Stimulated activated CD8-positive, alpha-beta memory T cell treated with anti-CD3 and anti-CD28 coated beads, Interleukin-12 subunit alpha, Interleukin-12 subunit beta, amount 100 ng/mL, for 4 hours (primary cell): ENCODE measurements at places on chromosomes 1 and 21.
A peak's percentile ranks its signal among the peaks of the same experiment; 100 is the strongest.

- no peak for DNase-seq
Measured at GRCh38 chr1:241675983-241676382, 23.9 kb downstream of the WDR64 start.

- no peak for DNase-seq
Measured at GRCh38 chr1:36349241-36349671, 25.8 kb upstream of the EVA1B start.

DNA sequence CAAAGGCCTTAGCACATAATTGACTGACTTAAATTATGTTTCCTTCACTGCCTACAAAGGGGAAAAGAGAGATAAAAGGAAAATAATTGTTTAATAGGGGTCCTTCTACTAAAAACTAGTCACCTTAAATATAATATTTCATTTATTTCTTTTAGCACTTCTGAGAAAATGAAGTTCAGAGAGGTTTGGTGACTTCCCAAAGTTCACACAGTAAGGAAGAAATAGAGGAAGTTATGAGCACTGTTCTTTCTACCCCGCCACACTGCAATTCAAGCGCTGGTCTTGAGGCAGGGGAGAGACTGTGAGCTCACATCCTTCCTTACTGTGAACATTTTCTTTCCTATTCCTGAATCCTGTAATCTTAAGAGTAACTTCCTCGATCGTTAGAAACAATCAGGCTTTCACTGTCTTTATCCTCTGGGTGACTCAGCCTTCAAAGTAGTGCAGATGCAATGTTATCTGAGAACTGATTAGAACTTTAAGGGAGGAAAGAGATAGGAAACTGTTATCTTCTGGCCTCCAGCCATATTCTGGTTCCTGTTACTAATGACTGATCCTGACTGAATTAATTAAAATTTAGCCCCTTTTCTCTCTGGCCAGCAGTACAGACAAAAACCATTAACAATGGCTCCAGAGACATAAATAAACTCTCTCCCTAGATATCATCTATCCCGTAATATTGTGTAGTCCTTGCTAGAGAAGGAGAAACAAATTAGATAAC lies 6.8 kb downstream of the RGS5 start:
- no peak for DNase-seq

DNA sequence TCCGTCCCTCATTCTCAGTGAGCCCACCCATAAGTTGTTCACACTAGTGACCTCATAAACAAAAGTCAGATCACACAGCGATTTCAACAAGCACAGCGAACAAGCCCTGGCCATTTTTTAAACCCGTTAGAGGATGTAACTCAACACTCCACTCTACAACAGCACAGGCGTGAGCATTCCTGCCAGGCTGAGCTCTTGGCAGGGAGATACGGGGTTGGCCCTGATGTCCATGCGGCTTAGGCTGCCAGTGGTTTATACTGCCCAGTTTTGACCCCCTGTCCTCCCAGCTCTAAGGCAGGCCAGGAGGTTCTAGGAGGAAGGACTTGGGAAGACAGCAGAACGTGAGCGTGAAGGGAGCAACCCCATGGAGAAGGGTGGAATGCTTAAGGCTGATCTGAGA lies 35.0 kb downstream of the PARP1 start:
- DNase-seq, result no peak

DNA sequence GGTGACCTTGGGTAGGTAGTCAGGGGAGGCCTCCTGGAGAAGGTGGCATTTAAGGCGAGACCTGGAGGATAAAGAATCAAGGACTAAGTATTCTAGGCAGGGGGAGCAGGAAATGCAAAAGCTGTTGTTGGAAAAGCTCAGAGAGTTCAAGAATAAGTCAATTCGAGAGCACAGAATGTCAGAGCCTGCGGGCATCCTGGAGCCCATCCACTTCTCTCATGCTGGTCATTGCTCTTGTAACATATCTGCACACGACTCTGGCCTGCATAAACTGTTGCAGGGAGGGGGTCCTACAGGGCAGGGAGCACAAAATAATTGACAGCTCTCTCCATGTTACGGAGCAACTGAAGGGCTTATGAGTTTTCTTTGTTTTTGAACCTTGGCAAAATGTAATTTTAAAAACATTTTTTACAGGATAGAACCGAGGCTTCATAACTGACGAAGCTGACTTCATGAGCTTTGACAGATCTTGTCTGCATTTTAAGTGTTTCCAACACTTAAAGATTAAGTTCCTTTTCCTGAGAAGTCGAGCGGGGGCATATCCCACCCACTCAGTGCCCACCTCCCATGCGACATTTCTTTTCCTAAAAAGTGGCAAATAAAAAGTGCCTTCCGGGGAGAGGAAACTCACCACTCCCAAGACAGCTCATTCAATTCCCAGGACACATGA lies 4.2 kb downstream of the PLA2G5 start:
- no peak for DNase-seq

GRCh38 chr1:1013105-1013921 lies at the start of gene ISG15:
Gene ISG15 (plus strand): TSS chr1:1013497. CDS start chr1:1013574, 77 bp downstream.
- DNase-seq, result peak; percentile 83

DNA sequence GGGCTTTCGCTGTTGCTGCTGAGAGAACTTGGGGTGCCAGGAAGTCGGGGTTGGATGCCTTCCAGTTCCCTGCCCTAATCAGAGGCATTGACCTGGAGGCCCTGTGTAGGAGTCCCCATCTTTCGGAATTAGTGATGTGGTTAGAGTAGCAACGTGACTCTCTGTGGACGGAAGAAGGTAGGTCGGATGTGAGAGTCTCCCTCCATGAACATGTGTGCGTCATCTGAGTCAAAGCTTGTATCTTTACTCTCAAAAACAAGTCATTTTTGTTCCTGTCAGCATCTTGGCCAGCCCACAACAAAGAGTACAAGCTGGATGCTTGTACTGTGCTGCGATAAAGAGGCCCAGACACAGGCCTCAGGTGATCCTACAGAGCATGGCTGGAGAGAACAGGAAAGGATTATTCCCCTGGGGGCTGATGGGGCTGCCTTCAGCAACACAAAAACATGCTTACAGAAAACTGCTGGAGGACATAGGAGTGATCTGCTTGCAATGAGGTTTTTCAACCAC lies 31.0 kb upstream of the IL10 start:
- DNase-seq, result peak; percentile 50

- DNase-seq, result no peak
Measured at GRCh38 chr21:42540396-42540795, 26.7 kb downstream of the SLC37A1 start.

DNA sequence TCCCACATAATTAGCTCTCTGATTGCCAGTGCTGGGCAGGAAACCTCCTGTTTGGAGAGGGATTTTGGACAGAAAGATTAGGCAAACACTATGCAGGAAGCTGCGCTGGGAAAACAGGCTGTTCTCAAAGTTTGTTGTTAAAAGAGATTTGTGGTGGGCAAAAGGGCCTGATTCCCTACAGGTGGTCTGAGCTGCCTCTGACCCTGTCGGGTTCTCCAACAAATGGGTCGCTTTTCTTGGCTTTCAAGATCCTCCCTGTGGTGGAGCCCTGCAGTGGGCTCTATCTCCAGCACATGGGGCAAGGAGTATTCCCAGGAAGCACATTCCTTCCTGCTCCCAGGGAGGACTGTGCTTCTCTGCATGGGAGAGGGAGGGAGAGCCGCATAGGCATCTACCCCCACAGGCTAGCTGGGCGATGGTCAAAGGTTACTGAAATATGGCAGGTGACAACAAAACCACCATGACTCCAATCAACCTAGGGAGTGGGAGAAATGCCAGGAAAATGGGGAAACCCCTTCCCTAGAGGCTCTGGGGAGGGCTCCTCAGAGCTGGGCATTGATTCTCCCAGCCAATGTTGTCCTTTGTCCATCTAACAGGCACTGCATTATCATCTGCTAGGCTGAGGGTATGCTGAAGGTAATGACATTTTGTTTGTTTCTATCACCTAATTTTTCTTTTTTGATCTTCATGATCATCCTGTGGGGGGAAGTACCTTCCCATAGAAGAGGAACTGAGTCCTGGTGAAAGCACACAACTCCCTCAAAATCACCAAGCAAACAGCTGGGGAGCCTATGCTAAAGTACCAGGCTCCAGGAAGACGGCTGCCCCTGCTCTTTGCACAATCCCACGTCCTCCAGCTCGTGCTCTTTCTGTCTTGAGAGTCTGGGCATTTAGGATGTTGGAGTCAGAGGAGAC lies 85.3 kb downstream of the PLXNA2 start:
- no peak for DNase-seq

DNA sequence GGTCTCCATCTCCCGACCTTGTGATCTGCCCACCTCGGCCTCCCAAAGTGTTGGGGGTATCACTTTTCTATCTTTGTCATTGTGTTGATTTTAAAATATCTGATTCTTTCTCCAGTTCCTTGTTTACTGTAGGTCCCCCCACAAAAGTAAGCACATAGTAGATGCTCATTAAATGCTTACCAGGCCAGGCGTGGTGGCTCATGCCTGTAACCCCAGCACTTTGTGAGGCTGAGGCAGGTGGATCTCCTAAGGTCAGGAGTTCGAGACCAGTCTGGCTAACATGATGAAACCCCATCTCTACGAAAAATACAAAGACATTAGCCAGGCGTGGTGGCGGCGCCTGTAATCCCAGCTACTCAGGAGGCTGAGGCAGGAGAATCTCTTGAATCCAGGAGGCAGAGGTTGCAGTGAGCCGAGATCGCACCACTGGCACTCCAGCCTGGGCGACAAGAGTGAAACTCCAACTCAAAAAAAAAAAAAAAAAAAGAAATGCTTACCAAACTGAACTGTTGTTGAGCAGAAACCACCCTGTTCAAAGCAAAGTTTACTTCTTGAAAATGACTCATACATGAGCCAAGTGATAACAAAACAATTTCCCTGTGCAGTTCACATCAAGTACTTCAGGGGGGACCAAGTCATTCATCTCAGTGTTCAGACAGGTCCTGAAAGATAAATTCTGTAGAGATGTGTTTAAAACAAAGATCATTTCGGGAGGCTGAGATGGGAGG lies 24.3 kb upstream of the NID1 start:
- DNase-seq, result no peak

DNA sequence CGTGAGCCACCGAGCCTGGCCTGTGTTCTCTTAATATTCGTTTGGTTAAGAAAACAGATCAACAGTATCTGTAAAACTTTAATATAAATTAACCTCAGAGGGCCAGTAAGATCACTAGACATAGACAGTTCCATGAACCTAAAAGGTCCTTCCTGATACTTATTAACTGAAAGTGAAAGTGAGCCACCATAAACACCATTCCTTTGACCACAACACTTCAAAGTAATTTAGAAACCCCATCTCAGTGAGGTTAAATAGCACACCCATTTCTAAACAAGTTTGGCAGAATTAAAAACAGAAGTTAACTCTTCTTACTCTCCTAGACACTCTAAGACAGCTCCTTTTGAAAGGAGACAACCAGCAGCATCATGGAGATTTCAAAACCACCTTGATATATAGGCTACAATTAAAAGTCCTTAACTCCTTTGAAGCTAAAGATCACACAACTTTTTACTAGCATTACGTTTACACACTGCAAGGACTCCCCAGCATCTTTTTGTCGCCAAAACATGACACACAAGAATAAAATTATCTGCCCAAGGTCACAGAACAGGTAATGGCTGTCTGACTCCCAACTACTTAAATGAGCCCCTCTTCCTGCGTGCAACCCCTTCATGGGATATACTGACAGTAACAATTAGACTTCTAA lies 2.2 kb downstream of the RNF19B start:
- DNase-seq, result no peak

DNA sequence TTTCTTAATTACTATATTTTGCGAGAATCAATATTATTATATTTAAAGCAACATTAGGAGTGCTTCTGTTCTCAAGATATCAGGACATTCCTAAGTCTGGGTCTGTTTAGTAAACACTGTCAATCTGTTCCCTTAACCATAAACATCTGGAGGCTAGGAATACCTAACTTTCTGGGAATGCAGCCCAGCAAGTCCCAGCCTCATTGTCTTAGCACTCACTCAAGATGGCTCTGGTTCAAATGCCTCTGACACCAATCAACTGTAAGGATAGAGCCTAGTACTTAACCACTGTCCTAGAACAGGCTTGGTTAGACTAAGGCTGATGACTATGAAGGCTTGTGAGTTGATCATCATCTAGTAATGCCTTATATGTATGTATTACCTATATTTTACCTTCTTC lies 61.5 kb downstream of the TNN start:
- DNase-seq, result no peak

- no peak for DNase-seq
Measured at GRCh38 chr1:91744953-91745639, 140.9 kb downstream of the TGFBR3 start.

- DNase-seq, result no peak
Measured at GRCh38 chr21:26070822-26071425, 99.6 kb downstream of the APP start.

DNA sequence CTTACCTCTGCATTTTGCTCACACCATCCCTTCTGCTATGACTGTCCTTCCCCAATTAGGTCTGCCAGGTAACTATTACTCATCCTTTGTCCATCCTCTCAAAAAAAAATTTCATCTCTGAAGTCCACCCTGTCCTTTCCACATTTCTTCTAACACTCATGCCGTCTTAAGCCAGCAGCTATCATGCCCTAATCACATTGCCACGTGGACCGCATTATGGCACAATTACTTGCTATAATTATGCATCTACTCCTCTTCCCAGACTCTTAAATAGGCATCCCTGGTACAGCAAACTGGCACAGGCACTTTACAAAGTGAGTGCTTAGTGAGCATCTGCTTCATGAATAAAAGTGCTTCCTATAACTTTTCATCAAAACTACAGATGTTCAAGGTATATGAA lies 295.4 kb upstream of the ESRRG start:
- DNase-seq, result no peak

DNA sequence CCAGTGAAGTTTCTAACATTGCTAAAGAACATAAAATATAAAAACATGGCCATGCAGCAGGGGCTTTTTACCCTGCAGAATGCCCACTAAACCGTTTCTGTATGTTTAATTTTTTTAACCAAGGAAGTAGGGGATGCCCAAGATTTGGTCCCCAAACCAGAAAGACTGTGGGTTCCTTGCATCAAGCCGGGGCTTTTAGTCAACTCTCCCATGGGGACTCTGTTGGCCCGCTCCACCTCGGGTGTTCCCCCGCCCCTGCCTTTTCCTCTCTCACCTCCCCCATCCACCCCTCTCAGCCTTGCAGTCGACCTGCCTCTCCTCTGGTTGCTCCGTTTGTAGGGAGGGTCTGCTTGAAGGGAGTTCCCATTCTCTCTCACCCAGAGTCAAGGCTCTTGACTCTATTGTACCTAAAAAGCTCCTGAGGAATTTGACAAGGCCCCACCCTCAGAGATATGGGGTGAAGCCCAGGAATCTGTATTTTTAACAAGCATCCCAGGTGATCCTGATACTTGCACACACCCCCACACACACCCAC lies 117.5 kb downstream of the TOMM20 start:
- DNase-seq, result peak; percentile 40

- DNase-seq, result no peak
Measured at GRCh38 chr1:74737333-74737732, 4.4 kb downstream of the TYW3 start.

DNA sequence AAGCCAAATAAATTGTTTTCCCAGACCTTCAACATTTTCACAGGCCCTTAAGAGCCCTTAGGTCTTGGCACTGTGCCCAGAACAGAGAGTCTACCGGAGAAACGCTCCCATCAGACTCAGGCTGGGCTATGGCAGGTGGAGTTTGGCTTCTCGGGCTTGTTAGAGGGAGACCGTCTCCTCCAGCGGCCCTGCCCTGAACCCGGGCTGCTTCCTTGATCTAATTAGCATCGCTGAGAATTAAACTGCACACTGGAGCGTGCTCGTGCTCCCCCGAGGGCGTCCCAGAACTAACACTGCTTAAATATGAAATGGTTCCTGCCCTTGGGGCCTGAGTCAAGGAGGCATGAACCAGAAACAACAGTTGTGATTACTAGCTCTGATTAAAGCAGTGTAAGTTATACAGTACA lies 634.4 kb downstream of the MATN1 start:
- no peak for DNase-seq

- DNase-seq, result no peak
Measured at GRCh38 chr1:234721476-234722269, 111.7 kb upstream of the IRF2BP2 start.

GRCh38 chr1:36400825-36401601 lies 3.3 kb upstream of the LSM10 start:
- peak; percentile 36 for DNase-seq
